ENCODE measurements at places on chromosomes 12 and 14. TPM values are rescaled to one million over a fixed set of nuclear protein-coding genes. Genes with fewer than 3 reads are reported as not detected.

Gene LMNTD1
- polyA plus RNA-seq: 0.28 TPM

Gene CD163
- 123 TPM for polyA plus RNA-seq

Gene KLRG1
- polyA plus RNA-seq: 4.2 TPM

Gene SDS
- polyA plus RNA-seq: 0.13 TPM

Gene COX8C
- not detected for polyA plus RNA-seq

Gene IL22
- polyA plus RNA-seq: not detected

Gene NTN4
- polyA plus RNA-seq: 11.1 TPM

Gene NUAK1
- 11.6 TPM for polyA plus RNA-seq

Gene KCNK13
- 0.34 TPM for polyA plus RNA-seq

Gene TSPAN11
- 1.8 TPM for polyA plus RNA-seq

Gene CRIP1
- 122 TPM for polyA plus RNA-seq

Gene NRIP2
- 5.1 TPM for polyA plus RNA-seq

Gene KRT72
- 0.21 TPM for polyA plus RNA-seq

Gene KRT3
- not detected for polyA plus RNA-seq

Gene LRRIQ1
- 0.04 TPM for polyA plus RNA-seq

Gene NFATC4
- polyA plus RNA-seq: 166 TPM

Gene KCNC2
- not detected for polyA plus RNA-seq

Measured in adipose tissue (tissue), 3 donors.